Activated naive CD8-positive, alpha-beta T cell treated with anti-CD3 and anti-CD28 coated beads, Interleukin-2, amount 50 U/mL, for 16 hours (primary cell): ENCODE measurements at places on chromosomes 5 and 9.

GRCh38 chr5:160926428-160926827, 74.4 kb upstream of the ATP10B start:
- no peak for DNase-seq

DNA sequence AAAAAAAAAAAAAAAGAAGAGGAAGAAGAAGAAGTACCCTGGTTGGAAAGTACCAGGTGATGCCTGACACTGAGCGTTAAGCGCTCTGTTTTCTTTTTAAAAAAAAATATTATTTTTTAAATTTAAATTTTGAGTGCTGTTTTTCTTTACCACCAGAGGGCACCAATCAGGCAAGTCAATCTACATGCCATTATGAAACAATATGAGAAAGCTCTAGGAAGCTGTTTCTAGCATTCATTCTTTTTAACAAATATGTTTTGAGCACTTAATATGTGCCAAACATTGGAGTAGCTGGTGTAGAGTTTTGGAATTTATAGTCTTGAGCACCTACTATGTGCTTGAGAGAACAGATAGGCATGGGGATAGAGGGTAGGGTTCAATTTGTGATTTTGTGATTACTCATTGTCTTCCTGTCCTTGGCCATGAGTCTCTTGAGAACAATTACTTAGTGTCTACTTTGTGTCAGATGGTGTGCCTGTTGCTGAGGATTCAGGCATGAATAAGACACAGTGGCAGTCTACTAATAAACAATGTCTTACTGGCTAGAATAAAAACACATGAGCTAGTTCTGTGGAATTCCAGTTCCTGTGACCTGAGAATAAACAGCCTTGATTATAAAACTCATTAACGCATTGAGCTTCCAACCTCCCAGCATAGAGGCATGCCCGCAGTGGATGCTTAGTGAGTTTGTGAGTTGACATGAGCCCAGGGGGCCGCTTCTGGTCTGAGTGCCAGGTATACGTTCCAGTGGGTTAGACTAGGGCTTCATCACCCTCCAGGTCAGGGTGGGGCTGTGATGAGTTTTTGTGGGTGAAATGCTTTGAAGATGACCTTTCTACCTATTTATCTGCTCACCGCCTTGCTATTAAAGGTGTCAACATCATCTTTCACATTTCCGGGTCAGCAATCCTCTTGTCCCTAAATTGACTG, 3.0 kb upstream of the UBE2R2 start:
- DNase-seq, result no peak

DNA sequence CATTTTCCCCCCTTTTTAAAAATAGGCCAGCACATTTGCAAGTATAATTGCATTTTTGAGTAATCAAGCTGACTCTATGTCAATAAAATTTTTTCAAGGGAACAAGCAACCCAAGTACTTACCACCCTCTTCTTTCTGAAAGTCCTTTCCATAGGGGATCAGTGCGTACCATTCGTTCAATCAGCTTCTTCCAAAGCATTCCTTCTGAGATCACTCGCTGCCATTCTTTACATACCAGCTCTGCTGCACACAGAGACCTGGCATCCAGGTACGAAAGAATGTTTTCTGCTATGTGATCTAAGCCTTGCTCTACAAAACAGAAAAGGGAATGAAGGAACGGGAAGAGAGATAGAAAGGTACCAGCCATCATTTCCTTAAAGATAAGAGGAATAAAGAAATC, 106.6 kb downstream of the FBXW11 start:
- DNase-seq, result no peak

GRCh38 chr5:64872044-64872443, 103.3 kb downstream of the CWC27 start:
- DNase-seq, result no peak

DNA sequence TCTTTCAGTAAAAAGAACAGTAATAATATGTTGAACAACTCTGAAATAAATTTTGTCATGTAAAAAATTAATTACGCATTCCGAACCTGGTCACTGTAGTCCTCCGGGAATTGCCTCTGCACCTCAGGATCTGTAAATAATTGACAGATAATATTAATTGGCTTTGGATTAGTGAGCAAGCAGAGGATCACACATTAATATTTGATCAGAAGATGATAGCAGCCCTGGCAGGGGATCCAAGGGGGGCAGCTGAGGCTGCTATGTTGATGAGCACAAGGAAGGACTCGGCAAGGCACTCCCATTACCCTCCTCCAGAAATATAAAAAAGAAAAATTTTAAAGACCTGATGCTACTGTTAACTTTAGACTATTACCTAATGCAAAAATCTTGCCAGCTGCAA, 137.4 kb downstream of the DENND1A start:
- DNase-seq, result no peak

- no peak for DNase-seq
These were observed 89.9 kb downstream of the SIL1 start for GRCh38 chr5:139108063-139108824.
